Activated T-helper 17 cell treated with anti-CD3 and anti-CD28 coated beads, Interleukin-2, amount 50 U/mL, for 72 hours (primary cell): ENCODE measurements at places on chromosomes 6 and 20.

DNA sequence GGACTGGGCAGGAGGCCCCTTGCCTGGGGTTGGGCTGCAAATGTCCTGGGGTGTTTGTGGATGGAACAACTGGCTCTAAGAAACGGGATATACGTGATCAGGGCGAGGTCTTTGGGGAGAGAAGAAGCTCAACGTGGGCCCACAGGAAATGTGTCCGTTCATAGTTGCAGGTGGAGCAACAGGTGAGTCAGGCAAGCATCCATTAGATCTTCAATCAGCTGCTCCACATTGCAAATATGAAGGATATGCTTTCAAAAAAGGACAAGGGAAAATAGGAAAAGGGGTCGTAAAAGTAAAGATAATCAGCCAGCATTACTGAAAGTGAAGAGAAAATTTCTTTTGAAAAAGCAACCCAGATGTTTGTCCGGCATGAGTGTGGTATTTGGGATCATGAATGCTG is 251.0 kb downstream of the CDH4 start:
- ATAC-seq = no peak

- ATAC-seq = no peak
Measured at GRCh38 chr6:70413992-70414494, 735 bp downstream of the FAM135A start.

- ATAC-seq = peak; percentile 12
Measured at GRCh38 chr6:6006428-6007365, at the start of gene NRN1. Gene NRN1, minus strand, starts transcription at chr6:6006925. Its CDS starts 176 bp downstream, at chr6:6006749.

GRCh38 chr6:91708534-91708933 is 1121.7 kb upstream of the MAP3K7 start:
- no peak for ATAC-seq

DNA sequence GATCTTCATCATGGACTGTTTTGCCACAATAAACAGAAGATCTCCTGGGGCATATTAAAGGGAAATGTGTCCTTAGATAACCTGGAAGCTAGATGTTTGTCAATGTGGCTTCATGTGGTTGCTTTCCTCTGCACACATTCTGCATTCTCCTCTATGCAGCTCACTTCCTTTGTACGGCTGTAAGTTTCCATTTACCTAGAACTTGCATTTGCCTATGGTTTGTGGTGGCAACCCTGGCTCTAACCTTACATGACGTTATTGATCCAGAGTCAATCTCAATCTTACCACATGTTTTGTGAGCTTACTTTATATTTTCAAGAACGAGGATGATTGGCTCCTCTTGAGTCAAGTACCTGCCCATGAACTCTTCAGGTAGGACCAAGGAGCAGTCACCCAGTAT is 863.1 kb downstream of the MAFB start:
- ATAC-seq = peak; percentile 19

DNA sequence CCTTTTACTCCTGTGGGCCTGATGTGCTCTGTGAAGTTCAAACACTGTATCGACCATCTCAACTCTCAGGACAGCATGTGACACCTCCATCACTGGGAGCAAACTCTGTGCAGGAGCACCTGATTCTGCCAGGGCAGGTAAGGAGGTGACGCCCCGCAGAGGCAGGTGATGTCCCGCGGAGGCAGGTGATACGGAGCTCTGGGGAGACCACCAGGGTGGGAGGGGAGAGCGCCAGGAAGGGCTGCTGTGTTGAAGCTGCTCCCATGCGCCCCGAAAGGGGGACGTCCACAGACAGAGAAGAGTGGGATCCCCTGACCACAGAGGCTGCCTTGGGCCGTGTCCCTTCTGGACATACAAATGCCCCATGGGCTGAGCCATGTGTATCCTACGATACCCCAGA is 58.3 kb downstream of the DACT2 start:
- ATAC-seq = no peak

GRCh38 chr6:169641461-169642085 is 60.3 kb downstream of the WDR27 start:
- ATAC-seq = no peak

DNA sequence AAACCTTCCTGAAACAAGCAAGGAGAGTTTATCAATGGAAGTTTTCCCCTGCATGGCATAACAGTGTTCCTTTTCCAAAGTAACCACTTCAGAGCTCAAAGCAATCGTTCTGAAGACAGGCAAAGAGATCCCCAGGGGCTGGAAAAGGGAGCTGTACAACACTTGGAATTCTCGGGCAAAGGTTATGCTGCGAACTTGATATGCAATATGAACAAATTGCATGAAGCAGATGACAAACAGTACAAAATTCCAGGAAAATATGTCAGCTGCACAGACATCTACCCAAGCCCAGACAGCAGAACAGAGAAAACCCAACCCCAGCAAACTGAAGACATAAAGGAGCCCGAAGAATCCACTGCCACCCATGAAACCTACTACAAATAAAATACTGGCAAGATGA is 18.4 kb downstream of the POPDC3 start:
- ATAC-seq = no peak

GRCh38 chr20:3203315-3204123 is 963 bp downstream of the DDRGK1 start:
- ATAC-seq = peak; percentile 41

DNA sequence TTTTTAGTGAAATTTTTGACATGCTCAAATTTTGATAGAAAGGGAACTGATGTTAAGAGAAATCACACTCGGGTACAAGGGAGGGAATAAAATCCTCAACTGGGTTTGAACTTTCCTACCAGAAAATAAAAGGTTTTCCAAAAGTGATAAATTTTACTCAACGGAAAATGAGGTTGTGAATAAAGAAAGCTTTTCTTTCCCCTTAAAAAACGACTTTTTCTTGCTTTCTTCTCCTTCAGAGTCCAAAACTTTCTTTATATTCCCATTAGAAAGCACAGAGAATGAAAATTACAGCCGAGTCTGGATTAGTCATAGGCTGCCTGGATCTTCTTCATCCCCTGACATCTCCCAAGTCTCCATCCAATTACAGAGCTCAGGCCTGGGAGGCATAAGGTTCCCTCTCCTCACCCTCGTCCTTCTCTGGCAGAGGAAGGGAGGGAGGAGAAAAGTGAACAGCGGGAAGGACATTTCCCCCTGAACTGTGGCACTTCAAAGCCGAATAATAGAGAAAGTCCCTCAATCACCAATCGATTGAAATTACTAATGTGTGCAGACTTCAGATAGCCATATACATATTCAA is 28.1 kb upstream of the QKI start:
- ATAC-seq = no peak

GRCh38 chr6:120447605-120448004 is 886.7 kb downstream of the TBC1D32 start:
- no peak for ATAC-seq

DNA sequence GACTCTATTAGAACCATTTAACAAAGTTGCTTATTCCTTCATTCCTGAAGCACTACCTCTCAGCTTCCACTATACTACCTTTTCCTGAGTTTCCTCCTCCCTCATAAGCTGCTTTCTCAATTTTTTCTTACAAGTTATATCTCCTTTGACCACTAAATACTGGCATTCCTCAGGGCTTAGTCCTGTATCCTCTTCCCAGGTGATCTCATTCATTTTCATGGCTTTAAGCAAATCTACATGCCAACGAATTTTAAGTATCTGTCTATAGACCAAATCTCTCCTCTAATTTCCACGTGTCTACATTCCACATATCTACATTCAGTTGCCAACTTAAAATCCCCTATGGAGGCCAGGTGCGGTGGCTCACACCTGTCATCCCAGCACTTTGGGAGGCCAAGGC is 134.7 kb downstream of the BTBD9 start:
- ATAC-seq = no peak

DNA sequence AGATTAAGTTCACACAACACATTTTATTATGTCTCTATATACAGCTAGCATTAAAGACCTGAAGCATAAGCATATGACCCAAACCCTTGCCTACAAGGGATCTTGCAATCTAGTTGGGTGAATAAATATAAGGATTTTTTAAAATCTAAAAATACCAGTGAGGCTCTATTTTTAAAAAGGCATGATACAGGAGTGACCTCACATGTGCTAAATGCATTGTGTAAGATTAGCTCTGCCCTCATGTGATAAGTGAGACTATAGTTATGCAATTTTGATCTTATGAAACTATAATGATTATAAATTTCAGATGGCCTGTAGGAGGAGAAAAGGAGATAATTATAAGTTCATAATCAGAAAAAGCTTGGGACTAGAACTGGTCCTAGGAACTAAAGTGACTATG is 451.0 kb upstream of the MAN1A1 start:
- ATAC-seq = no peak

GRCh38 chr6:3754776-3755175 is 3.3 kb upstream of the PXDC1 start:
- no peak for ATAC-seq

- peak; percentile 66 for ATAC-seq
Measured at GRCh38 chr20:37095108-37095598, 644 bp downstream of the RBL1 start.

GRCh38 chr6:119533603-119534279 is 184.2 kb upstream of the MAN1A1 start:
- ATAC-seq = peak; percentile 91

DNA sequence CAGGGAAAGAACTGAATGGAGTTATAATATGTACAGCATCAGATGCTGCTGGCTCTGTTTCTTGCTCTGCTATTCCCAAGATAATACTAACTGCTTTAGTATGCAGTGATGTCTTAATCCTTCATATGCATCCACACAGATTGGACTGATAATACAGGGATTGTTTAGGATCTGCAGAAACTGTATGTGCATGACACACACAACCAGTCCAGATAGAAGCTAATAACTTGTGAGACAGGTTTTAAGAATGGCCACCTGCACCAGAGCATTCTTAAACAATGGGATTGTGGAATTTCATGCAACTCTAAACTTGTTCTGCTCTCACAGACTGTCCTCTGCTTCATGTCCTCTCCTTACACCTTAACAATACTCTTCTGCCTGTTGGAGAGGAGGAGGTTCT is 90.9 kb downstream of the SPTLC3 start:
- ATAC-seq = no peak

- no peak for ATAC-seq
Measured at GRCh38 chr6:170166511-170167122, 124.3 kb downstream of the DLL1 start.

DNA sequence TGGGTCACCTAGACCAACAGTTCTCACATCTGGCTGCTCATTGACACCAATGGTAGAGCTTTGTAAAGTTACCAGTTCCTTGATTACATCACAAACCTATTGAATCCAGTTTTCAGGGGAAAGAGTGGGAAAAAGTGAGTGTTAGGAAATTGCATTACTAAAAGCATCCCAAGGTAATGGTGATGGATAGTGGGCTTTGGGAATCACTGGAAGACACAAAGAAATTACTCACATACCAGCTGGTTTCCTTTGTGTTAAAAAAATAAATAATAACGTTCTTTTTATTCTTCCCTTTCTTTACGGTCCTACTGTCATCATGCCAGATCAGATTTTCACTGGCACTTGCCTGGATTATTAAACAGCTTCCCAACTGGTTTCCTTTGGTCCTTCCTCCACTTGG is 370.7 kb downstream of the RFPL4B start:
- no peak for ATAC-seq

GRCh38 chr6:140968062-140968461 is 1164.7 kb upstream of the GJE1 start:
- no peak for ATAC-seq

DNA sequence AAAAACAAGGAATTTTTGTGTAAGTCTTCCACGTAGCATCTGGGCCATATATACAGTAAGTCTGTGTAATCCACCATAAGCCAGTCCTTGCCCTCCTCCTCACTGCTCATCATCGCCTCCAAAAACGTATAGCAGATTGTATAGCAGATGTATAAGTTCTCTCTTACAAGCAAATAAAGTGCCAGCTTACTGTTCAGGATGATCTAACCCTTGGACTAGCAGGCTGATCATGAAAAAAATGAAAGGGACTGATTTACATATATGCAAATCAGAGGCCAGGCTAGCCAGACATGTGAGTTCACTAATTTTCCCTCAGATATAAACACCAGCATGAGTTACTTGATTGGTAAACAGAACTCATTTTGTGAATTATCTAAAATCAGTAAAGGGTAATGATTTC is 171.5 kb downstream of the LY86 start:
- ATAC-seq = no peak

- ATAC-seq = no peak
Measured at GRCh38 chr6:51466427-51466826, 621.0 kb downstream of the PKHD1 start.

DNA sequence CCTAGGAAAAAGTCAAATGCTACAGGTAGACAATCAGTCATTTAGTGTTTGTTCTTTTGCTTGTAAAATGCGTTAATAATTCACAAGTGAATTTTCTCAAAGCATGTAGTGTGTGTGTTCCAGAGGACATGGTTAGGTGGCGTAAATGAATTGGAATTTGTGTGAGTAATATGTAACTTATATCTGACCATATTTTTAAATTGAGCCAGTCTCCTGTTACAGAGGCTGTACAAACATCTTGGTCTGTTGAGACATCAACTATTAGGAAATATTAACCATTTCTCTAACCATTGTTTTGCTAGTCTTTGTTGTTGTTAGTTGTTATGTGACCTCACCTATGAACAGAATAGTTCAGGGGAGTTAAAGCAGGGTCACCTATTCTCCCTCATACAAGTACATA is 22.7 kb downstream of the MCM8 start:
- no peak for ATAC-seq

GRCh38 chr20:46784436-46785127 is 75.1 kb downstream of the SLC2A10 start:
- no peak for ATAC-seq

GRCh38 chr6:154433477-154434241 is 76.8 kb downstream of the CNKSR3 start:
- ATAC-seq = no peak

DNA sequence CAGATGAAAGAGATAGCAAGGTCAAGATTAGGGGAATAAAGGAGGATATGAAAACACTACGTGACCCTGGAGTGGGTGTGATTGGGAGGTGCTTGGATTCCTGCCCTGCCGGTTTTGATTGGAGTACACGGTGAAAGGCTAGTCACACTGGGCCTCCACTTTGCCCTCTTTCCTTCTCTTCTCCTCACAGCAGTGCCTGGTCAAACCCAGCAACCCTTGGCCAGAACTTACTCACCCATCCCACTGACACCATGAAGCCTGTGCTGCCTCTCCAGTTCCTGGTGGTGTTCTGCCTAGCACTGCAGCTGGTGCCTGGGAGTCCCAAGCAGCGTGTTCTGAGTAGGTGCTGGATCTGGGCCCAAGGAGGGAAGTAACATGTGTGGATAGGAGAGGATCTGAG is at the start of gene WFDC13:
Gene WFDC13, plus strand, starts transcription at position 166 of the 400 bp plus-strand sequence. Its CDS starts 86 bp downstream, at position 252.
- no peak for ATAC-seq

- ATAC-seq = no peak
Measured at GRCh38 chr20:24962182-24962492, 13.1 kb downstream of the CST7 start.

- peak; percentile 68 for ATAC-seq
Measured at GRCh38 chr6:137827977-137828810, 38.9 kb upstream of the TNFAIP3 start.
